ENCODE measurements at places on chromosomes 6 and 20. TPM values are rescaled to one million over a fixed set of nuclear protein-coding genes. Genes with fewer than 3 reads are reported as not detected.

Gene CABLES2
- total RNA-seq, result 0.66 TPM

Gene TRPC4AP
- 66.8 TPM for total RNA-seq

Gene TNFRSF6B
- 4.5 TPM for total RNA-seq

Gene CDKN1A
- 162 TPM for total RNA-seq

Gene CHD6
- 28.4 TPM for total RNA-seq

Gene TINAG
- total RNA-seq, result not detected

Gene ZNF311
- total RNA-seq, result 1.3 TPM

Gene NCOA3
- total RNA-seq, result 39.1 TPM

Gene ULBP3
- total RNA-seq, result 15.8 TPM

Gene PDSS2
- total RNA-seq, result 9.5 TPM

Gene TMEM74B
- total RNA-seq, result not detected

Gene RAMACL
- total RNA-seq, result 2.1 TPM

Gene ARFGEF3
- 0.25 TPM for total RNA-seq

Gene RBBP8NL
- not detected for total RNA-seq

Gene TNNC2
- total RNA-seq, result 1.4 TPM

Gene KIAA1755
- 10.0 TPM for total RNA-seq

Gene PACSIN1
- not detected for total RNA-seq

Gene TPBG
- 25.4 TPM for total RNA-seq

Gene DSN1
- total RNA-seq, result 12.9 TPM

Gene GLP1R
- not detected for total RNA-seq

Gene SLPI
- total RNA-seq, result not detected

Gene SPINT4
- not detected for total RNA-seq

Gene SASH1
- 93.0 TPM for total RNA-seq

Gene ARMH2
- not detected for total RNA-seq

Gene ARMC2
- total RNA-seq, result 1.9 TPM
